ENCODE measurements at places on chromosomes 16 and 17. TPM values are rescaled to one million over a fixed set of nuclear protein-coding genes. Genes with fewer than 3 reads are reported as not detected.

DNA sequence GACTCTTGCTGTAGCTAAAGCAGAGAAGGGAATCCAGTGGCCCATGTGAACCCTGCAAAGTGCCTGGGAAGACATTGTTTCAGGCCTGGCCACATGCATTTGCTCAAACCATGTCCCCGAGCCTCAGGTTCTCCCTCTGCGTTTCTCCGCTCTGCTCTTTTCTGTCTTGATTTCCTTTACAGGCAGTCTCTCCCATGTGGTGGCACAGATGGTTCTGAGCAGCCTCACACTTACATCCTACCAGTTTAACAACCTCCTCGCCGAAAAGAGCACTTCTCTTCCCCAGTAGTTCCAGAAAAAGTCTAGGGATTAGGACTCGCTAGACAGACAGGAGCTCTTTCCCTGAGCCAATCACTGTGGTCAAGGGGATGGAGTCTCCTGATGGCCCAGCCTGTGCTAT, 28.3 kb upstream of the MYH10 start:
- DNase-seq = no peak

DNA sequence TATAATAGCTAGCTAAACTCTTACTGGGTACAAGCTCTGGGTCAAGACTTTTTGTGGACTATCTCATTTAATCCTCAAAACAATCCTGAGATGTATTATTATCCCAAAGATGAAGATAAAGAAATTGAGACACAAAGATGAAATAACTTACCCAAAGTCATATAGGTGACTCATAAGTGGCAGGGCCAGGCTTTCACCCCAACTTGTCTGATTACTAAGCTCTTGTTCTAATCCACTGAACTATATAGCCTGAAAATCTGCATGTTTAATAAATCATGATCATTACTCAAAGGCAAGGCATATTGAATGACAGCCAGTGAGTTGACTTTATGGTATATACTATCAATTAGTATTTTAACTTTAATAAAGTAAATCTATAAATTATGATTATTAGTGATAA, 77.4 kb downstream of the SKAP1 start:
- DNase-seq = no peak

DNA sequence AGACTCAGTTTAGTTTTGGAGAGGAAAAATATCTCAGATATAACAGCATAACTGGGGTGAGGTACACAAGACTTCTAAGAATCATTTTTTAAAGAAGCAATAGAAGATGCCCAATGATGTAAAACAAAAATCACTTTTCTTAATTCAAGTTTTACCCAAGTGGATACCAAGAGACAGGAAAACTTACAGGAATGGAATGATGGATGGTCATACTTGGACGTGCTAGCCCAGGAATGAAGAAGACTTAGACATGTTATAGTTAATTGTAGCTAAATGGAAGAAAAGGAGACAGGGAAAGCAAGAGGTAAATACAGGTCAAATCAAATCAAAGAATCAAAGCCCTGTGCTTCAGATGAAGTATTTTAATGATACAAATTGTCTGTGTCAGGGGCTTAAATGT, 312.7 kb upstream of the KCNJ16 start:
- DNase-seq = no peak

DNA sequence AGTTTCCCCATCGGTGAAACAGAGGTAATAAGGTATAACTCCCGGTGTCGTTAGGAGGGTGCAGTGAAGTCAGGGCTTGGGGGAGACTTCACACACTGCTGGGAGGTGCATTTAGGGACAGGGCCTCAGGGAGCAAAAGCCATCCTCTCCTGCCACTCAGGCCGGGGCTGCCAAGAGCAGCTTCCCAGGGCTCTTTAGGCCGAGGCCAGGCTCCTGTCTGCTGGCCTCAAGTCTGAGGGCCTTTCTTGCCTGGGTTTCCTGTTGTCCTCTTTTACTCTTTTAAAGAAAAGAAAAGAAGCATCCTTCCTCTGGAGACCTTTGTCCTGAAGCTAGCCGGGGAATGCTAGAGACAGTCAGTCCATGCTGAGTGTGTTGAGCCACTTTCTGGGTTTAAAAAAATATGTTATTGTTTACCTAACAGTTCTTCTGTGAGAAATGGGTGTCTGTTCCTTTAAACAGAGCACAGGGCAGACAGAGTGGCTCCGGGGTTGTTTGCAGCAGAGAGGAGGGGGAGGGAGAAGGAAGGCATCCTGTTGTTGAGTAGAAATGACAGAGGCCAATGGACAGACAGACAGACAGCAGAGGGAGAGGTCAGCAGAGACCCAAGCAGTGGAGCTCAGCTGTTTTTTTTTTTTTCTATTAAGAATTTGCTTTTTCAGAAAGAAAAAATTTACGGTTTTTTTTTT, 79.1 kb downstream of the C17orf67 start:
- DNase-seq = no peak

DNA sequence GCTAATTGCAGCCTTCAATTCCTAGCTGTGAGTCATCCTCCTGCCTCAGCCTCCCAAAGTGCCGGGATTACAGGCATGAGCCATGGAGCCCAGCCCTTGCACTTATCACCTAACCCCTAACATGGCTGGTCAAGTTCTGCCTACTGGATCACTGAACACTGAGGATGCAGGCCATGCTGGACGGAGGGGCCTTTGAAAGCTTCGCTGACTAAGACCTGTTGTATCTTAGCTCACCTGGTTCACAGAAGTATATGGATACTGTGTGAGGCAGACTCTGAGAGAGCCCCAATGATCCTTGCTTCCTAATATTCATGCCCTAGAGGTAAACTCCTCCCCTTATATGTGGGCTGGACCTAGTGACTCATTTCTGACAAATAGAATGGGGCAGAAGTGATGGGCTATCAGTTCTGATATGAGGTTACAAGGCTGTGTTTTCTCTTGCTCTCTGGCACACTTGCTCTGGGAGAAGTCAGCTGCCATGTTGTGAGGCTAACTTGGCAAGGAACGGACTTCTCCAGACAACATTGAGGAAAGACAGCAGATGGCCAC, 11.7 kb upstream of the TMIGD1 start:
- DNase-seq = no peak

DNA sequence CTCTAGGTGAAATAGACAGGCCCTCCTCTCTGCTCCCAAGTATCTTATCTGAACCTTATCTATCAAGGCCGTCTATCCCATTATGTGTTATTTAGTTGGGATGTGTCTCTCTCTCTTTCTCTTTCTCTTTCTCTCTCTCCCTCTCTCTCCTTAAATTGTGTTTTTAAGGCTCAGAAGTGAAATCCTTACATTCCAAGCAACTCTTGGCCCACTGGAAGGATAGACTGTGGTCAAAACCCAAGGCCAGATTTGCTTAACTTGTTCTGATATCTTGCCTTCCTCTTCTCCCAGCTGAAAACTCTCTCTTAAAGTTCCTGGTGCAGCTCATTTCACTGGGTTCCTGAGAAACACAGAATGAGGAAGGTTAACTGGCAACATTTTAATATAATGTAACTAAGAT, 14.7 kb downstream of the CDRT4 start:
- no peak for DNase-seq

The KRT33B gene
- total RNA-seq = not detected

The CFAP97D1 gene
- total RNA-seq = not detected

DNA sequence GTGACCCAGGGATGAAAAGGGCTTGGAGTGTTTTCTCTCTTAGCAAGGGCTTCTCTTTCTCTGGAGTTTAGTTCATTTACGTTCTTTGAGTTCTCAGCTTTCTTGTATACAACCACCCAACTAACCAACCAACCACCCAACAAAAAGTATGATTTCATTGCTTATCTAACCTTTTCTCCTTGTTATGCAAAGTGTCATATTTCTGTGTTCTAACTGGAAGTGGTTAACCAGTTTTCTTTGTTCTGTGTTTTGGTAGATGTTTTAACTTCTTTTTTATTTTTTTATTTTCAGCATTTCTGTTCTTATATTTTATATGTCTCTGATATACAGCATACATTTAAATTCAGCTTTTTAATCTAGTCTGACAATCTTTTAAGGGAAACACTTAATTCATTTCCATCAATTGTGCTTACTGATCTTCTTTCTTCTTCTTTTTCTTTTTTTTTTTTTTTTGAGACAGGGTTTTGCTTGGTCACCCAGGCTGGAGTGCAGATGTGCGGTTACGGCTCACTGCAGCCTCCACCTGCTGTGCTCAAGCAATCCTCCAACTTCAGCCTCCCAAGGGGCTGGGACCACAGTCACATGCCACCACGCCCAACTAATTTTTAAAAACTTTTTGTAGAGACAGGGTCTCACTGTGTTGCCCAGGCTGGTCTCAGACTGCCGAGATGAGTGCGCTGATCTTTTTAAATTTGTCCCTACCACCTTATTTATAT, 29.6 kb downstream of the NLK start:
- DNase-seq = no peak

The ZNF423 gene
- total RNA-seq = 0.64 TPM

The ZPBP2 gene
- 0.67 TPM for total RNA-seq

All from GM12878 (cell line).